Activated T-cell treated with anti-CD3 and anti-CD28 coated beads for 1 hour (primary cell): ENCODE measurements at places on chromosomes 6 and 20.

DNA sequence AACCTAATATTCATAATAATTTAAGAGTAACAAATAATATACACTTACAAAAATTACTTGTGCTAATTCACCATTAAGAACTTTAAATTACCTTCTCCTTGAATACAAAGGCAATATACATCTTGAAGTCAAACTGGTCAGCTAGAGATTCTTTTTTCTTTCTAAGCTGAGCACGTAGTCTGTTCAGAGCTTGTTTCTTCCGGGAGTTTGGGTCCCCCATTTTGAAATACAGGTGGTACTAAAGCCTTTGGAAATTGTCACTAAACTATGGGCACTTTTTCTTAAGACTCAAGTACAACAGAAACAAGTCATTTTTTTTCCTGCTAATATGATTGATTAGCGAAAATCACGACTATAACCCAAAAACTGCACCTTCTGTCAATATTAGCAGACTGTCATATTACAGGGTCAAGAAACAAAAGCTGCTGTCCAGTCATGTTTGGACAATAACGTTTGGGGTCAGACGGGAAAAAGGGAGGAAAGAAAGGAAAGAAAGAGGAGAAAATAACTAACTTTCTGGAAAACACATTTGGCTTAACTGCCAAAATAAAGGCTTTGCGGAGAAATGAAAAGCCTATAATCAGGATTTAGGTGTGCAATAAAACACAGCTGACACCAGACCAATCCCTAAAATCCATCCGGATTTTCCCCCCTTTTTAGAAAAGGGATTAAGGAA lies 367 bp downstream of the C6orf62 start:
- DNase-seq = no peak

GRCh38 chr20:45467861-45468260 lies 1.7 kb upstream of the WFDC2 start:
- no peak for DNase-seq

DNA sequence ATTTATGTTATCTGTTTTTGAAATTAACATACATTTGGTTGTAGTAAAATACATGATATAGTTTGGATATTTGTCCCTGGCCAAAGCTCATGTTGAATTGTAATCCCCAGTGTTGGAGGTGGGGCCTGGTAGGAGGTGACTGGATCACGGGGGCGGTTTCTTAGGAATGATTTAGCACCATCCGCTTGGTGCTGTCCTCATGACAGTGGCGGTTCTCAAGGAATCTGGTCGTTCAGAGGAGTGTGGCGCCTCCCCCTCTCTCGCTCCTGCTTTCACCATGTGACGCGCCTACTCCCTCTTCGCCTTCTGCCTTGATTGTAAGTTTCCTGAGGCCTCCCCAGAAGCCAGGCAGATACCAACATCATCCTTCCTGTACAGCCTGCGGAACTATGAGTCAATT lies 29.0 kb downstream of the CTCFL start:
- DNase-seq = no peak

- DNase-seq = no peak
Observed at GRCh38 chr6:107730683-107731314, 93.3 kb downstream of the SCML4 start.
